ENCODE measurements at places on chromosomes 3 and 15.

DNA sequence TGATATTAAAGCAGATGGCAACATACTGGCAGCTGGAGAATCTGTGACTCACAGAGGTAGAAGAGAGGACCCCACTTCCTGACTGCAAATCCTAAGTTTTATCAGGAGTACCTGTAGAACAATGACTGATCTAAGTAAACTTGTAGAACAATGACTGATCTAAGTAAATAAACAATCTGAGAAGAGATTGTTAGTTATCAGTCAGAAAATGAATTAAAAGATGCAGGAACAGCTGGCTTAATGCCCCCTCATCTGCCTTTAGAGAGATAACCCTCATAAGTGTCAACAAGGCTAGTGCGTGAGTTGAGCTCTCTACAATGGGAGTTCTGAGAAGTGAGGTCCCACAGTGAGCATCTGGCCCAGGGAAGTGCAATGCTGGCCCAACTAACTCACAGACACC lies 14.6 kb downstream of the ACAD11 start:
- DNase-seq = no peak

DNA sequence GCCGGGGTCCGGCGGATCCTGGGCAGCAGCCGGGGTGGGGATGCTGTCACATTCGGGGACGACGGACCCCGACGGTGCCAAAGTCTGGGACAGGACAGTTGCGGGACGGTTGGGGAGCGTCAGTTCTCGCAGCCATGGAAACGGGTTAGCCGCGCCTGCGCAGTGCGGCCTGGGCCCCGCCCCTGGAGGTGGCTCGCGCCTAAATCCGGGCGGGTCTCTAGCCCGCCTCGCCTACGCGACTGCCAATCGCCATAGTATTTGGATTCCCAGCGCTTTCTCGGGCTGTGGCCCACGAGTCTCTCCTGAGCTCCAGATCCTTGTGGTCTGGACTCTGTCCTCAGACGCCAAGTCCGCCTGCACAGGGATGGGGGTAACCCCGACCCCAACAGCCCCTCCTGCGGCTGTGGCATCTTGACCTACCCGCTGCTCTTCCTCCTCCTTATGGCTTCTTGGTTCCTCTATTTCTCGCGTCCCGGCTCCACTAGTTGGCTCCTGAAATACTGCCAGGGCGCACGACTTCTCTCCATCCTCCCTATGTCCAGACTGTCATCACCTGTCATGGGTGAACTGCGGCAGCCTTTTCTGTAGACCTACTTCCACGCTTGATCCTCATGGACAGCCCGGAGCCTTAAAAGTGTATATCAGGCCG lies at the start of gene ZMYND10:
Gene ZMYND10, minus strand, starts transcription at position 147 of the 649 bp plus-strand sequence. CDS start 153 bp downstream, outside the sequence.
- peak; percentile 76 for DNase-seq

- DNase-seq = no peak
Observed at GRCh38 chr15:68277131-68277602, 378 bp upstream of the FEM1B start.

- no peak for DNase-seq
Observed at GRCh38 chr3:138496436-138496835, 62.0 kb downstream of the ESYT3 start.
